ENCODE measurements at places on chromosomes 16 and 17. TPM values are rescaled to one million over a fixed set of nuclear protein-coding genes. Genes with fewer than 3 reads are reported as not detected.
A peak's percentile ranks its signal among the peaks of the same experiment; 100 is the strongest.

GRCh38 chr16:85265810-85266209 is 153.5 kb upstream of the CIBAR2 start:
- no peak for DNase-seq

DNA sequence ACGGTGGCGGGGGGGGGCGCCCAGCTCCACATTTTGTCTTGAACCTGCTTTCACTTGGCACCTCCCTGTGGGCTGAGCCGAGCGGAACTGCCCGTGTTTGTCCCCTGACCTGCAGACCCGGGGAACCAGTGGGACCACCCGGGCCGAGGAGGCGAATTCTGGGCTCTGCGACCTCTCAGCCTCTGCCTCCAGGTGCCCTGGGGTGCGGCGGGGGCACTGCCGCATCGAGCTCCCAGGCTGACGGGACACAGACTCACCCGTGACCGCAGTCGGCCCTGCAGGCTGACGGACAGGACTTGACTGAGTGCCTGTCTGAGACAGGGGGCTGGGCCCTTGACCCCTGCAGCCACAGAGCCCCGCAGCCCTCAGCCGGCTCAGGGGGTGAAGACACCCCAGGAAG is 11.1 kb upstream of the C1QTNF8 start:
- no peak for DNase-seq

The KCNJ18 gene
- total RNA-seq = 2.0 TPM

GRCh38 chr16:3122926-3123570 is 10.7 kb downstream of the ZNF205 start:
- no peak for DNase-seq

The CAPNS2 gene
- total RNA-seq = 165 TPM

DNA sequence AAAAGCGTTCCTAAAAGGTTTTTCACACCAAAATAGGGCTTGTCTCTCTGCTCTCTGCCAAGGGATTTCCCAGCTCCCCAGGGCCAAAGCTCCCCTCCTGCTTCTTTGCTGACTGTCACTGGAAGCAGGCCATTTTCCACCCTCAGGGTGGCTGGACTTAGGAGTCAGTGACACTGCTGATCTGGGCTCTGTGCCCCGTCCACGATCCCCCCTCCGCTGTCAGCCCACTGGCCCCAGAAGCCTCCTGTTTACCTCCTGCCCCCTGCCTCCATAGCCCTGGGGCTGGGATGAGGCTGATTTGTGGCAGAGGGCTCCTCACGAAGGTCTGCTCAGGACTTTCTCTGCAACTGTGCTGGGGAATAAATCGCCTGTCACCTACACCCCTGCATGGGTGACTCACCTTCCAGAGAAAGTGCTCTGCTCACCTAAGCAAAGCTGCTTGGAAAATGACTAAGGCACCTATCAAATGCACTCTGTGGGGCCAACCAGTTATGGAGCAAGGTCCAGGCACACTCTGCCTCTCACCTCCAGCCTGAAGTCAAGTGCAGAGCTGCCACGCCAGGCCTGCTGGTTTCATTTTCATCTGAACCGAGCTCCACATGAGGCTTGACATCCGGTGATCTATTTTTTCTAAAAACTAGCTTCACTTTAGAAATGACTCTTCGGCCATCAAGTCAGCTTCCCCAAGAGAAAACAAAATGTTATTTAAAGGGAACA is 4.9 kb downstream of the MAP3K14 start:
- no peak for DNase-seq

DNA sequence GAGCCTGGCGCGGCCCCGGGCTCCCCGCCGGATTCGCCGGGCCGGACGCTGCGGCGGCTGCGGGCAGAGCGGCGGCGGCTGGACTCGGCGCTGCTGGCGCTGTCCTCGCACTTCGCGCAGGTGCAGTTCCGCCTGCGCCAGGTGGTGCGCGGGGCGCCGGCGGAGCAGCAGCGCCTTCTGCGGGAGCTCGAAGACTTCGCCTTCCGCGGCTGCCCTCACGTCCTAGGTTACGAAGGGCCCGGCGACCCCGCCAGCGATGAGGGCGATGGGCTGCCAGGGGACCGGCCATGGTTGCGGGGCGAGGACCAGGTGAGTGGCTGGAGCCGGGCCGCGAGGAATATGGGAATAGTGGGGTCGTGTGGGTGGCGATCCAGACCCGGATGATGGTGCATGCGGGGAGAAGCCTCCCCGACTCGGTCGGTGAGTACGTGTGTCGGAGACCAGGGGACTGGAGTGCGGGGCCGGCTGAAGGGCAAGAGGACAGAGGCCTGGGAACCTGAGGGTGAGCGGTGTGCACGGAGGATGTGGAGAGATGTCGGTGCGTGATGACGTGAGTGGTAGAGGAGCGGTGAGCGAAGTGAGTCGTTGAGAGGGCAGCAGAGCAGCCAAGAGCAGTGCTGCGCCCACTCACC is 517 bp downstream of the RUNDC1 start:
- no peak for DNase-seq

DNA sequence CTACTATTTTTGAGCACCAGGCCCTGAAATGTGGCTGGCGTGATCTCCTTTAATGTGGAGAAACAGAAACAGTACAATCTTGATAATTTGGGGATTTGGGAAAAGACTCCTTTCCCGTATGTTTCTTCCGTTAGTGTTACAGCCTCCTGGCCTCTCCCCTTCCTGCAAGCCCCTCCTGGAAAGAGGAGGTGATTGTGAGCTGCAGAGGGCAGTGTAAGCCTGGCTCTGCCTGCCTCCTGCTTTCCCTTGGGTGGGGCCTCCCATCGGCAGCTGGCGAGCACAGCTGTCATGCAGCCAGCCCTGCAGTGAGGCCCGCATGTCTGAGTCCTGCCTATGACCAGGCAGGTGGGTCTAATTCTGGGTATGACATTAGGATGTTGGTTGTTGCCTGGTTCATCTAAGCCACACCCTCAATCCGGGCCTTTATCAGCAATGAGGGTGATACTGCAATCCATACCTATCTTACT is 48.7 kb upstream of the WSB1 start:
- DNase-seq = peak; percentile 95

GRCh38 chr17:41772218-41772585 is 14.3 kb downstream of the JUP start:
- DNase-seq = peak; percentile 94

GRCh38 chr16:82625066-82625968 is 1.5 kb upstream of the CDH13 start:
- no peak for DNase-seq

GRCh38 chr17:5034063-5034462 is 1.2 kb downstream of the SLC52A1 start:
- DNase-seq = no peak

The TMEM235 gene
- total RNA-seq = not detected

DNA sequence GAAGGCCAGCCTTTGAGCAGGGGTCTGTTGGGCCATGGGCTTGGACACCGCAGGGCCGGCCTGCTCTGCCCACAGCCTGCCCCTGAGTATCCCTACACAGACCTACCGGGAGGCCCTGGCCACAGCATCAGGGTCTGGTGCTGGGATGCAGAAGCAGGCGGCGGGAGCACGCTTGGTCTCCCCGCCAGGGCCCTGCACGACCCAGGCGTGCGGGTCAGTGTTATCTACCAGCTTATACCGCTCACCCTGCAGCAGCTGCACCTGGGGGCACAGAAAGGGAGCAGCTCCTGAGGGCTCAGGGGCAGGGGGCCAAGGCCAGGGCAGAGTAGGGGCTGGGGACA is 8.8 kb downstream of the EVPL start:
- DNase-seq = no peak

- DNase-seq = no peak
Measured at GRCh38 chr17:57037411-57037810, 47.6 kb upstream of the AKAP1 start.

GRCh38 chr16:50293041-50293783 is 26.9 kb downstream of the ADCY7 start:
- no peak for DNase-seq

GRCh38 chr17:36939802-36940312 is 2.6 kb downstream of the LHX1 start:
- DNase-seq = no peak

The P2RX1 gene
- total RNA-seq = 0.67 TPM

GRCh38 chr17:57309479-57309878 is 53.2 kb downstream of the MSI2 start:
- no peak for DNase-seq

DNA sequence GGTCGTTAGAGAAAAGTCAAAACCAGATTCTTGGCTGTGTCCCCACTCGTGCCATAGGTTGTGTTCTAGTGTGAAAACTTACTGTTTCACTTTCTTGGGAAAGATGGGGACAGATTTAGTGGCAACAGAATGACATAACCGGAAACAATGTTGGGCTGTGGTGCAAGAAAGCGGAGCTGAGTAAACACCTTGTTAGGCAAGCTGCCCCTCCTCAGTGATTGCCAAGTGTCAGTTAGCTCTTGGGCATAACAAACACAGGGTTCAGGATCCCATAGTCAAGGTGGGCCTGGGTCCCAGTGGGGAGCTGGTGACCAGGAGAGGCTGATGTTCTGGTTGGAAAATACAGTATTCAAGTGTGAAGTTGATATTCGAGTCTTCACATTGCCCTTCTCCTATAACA is 15.4 kb downstream of the UBN1 start:
- no peak for DNase-seq

The PEX12 gene
- total RNA-seq = 6.1 TPM

The CLEC19A gene
- total RNA-seq = not detected

DNA sequence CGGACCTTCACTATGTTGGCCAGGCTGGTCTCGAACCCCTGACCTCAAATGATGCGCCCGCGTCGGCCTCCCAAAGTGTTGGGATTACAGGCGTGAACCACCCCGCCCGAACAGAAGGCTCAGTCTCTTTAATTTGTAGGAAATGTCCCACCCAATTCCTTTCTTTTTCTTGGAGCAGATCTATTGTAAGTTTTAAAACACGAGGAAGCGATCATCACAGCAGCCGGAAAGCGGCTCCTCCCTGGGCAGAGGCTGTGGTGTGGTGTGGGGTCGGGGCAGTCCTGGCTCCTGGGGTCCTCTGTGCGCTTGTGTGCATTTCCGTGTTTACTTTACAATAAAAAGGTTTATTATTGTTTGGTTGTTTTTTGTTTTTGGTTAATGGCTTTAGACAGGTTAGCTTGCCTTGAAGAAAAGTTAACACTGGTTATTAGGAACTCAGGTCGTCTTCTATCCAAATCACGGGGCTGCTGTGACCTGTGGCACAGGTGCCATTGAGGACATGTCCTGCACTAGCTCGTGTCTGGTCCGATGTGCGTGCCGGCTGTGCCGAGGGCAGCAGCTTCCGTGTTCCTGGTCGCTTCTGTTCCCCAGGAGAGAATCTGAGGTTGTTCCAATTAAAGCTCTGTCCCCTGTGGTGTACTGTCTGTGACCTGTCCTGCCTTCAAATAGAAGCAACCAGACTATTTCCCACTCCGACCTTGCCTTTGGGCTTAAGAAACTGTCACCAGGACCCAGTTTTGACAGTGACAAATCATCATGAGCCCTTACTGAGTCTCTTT is 83.1 kb downstream of the SEC14L1 start:
- no peak for DNase-seq

The CD19 gene
- total RNA-seq = not detected

The CTF1 gene
- total RNA-seq = 3.0 TPM

- DNase-seq = no peak
Measured at GRCh38 chr17:34736611-34737010, 157.2 kb downstream of the TMEM132E start.
